ENCODE measurements at places on chromosomes 2 and 18.
A peak's percentile ranks its signal among the peaks of the same experiment; 100 is the strongest.

DNA sequence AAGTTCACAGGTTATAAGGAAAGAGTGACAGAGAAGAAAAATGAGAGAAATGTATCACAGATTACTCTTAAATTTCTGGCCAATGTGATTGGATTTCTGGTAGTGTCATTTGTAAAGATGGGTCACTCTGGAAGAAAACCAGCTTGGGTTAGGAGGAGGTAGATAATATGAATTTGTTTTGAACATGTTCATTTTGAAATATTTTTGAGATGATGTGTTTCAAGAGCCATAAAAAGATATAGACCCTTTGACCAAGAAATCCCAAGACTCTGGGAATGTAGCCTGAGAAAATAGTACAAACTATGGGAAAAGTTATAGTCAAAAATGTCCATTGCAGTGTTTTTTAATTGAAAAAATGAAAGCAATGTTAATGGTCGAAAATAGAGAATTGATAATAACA, 70.7 kb downstream of the CALCRL start:
- DNase-seq = no peak

DNA sequence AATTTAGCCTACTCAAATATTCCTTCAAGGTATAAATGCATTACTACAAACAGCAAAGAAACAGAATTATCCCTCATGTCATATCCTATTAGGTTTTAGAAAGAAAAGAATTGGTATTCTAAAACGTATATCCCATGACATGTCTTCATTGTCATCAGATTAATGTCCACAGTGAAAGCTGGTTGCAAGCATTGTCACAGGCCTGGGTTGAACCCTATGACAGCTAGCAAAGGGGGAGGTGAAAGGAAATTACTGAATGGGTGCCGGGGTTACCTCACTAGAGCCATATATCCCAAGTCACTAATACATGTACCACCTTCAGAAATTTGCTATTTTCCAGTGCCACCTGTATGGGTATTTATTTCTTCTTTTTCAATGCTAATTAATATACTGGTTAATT, 1630.5 kb upstream of the NXPH2 start:
- no peak for DNase-seq

DNA sequence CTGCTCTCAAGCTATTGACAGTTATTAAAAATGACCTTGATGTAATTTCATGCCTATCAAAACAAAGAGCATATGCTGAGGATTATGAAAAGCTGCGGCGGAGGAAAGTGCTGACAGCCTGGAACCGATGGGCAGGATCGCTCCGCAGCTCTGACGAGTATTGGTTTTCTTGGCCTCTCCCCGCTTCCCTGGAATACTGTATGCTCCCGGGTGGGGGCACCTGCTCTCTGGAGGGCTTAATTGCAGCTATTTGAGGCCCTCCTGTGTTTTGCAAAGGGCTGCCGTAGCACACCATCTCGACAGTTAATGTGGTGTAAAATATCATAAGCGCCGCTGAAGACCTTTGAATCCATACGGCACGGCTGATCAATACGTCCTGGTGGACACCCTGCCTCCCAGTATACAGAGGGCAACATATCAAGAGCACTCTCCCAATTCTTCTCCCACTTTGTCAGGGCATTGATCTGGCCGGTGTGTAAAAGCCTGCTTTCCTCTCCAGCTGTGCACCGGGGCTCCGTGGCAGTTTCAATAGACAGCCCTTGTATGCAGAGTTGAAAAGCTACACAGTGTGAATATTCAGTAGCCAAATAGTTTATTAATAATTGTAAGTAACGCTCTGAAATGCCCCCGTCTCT, 662.4 kb downstream of the GALR1 start:
- DNase-seq = no peak

GRCh38 chr2:84482603-84483002, 23.5 kb upstream of the SUCLG1 start:
- DNase-seq = no peak

DNA sequence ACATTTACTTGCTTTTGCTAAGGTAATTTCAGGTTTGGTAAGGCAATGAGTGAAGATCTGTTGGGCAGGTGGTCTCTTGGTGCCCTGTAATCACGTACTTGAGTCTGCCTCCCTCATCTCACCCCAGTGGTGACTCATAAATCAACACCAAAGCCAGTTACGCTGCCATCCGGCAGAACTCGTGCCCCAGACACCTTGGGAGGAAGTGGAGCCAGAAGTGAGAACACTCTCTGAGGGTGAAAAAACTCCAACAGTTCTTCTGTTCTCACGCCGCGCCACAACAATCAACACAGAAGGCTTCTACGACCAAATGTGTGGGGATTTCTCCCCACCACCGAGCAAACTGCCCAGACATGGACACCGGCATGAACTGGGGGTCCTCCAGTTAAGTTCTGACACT, 206.2 kb downstream of the ARL4C start:
- peak; percentile 79 for DNase-seq

DNA sequence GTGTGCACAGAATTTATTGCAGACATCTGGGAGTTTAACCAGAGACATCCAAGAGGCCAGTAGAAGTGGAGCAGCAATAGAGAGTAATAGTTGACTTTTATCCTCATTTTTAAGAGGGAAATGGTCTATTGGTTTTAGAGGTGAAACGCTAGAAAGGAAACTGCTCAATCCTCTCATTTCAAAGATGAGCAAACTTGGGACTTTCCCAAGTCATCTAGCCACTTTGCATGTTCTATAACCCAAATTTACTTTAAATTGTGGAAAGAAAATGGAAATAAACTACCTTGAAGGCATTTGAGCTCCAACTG, 601.7 kb downstream of the ARHGAP15 start:
- no peak for DNase-seq

- DNase-seq = peak; percentile 57
Observed at GRCh38 chr2:234288974-234289455, 207.9 kb downstream of the ARL4C start.

DNA sequence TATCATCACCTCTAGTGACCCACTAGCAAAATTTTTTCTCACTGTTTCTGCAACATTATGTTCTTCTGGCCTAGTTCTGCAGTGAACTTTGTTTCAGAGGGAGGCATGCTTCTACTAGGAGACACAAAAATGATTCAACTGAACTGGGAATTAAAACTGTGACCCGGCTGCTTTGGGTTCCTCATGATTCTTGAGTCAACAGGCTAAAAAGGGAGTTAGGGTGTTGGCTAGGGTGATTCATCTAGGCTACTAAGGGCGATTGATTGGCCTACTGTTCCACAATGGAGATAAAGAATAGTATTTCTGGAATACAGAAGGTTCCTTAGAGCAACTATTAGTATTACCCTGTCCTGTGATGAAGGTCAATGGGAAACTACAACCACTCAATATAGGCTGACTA, 179.5 kb downstream of the PPP1R1C start:
- DNase-seq = no peak

- no peak for DNase-seq
Observed at GRCh38 chr2:232889876-232890401, 19.9 kb downstream of the SNORC start.

DNA sequence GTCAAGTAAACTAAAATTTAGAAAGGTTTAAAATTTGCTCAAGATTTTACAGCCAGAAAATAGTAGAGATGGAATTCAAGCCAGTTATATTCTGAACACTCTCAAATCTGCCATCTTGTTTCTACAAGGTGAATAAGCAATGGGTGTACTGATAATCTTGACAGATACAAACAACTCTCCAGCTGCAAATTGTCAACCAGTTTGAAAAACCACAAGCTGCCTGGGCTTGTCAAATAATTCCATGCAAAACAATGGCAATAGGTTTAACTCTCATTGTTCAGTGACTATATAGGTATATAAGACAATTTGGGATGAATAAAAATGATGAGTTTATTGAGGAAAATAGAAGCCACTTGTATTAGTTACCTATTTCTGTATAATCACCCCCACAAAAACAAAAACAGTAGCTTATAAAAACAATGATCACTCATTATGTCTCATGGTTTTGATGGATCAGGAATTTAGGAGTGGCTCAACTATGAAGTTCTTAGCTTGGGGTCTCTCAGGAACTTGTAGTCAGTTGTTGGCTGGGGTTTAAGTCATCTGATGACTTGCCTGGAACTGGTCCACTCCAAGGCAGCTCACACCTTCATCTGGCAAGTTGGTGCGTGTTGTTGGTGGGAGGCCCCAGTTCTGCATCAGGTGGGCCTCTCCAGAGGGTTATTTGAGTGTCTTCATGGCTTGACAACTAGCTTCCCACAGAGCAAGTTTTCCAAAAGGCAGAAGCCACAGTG, 12.6 kb upstream of the EVA1A start:
- no peak for DNase-seq

DNA sequence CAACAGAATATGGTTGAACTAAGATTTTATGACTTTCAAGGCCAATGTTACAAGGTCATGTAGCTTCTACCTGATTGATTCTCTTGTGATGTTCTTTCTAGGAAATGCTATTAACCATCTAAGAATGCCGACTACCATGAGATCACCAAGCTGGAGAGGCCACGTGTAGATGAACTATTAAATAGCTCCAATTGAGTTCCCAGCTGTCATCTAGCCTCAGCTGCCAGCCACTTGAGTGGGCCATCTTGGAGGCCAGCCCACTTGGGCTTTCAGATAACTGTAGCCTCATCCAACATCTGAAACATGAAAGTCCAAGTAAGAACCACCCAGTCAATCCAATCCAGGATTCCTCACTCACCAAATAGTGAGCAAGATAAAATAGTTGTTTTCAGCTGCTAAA, 376.9 kb upstream of the TMEFF2 start:
- no peak for DNase-seq

- no peak for DNase-seq
Observed at GRCh38 chr2:62455957-62456692, 49.9 kb downstream of the TMEM17 start.
